Fibroblast of lung (primary cell): ENCODE measurements at places on chromosomes 5 and 9. TPM values are rescaled to one million over a fixed set of nuclear protein-coding genes. Genes with fewer than 3 reads are reported as not detected.

CLIC3 gene
- total RNA-seq = 1.3 and 3.5 TPM in 2 replicates

TMEM38B gene
- total RNA-seq = 18.0 and 21.3 TPM in 2 replicates

DHFR gene
- 4.4 and 9.7 TPM in 2 replicates for total RNA-seq

ISL1 gene
- not detected in 2 replicates for total RNA-seq

CYSTM1 gene
- total RNA-seq = 18.7 and 24.3 TPM in 2 replicates

AQP7 gene
- 0.26 and 0.83 TPM in 2 replicates for total RNA-seq

CER1 gene
- not detected in 2 replicates for total RNA-seq

PTGR1 gene
- 74.2 and 126 TPM in 2 replicates for total RNA-seq

SEMA4D gene
- 2.6 TPM in 2 replicates for total RNA-seq

CTSV gene
- under 0.01 and 0.66 TPM in 2 replicates for total RNA-seq

HSPB3 gene
- total RNA-seq = 0.77 and 21.1 TPM in 2 replicates

RGS7BP gene
- total RNA-seq = under 0.01 and 0.51 TPM in 2 replicates

- no peak for DNase-seq
These were observed 136.5 kb downstream of the SNX18 start for GRCh38 chr5:54653956-54654614.

DNA sequence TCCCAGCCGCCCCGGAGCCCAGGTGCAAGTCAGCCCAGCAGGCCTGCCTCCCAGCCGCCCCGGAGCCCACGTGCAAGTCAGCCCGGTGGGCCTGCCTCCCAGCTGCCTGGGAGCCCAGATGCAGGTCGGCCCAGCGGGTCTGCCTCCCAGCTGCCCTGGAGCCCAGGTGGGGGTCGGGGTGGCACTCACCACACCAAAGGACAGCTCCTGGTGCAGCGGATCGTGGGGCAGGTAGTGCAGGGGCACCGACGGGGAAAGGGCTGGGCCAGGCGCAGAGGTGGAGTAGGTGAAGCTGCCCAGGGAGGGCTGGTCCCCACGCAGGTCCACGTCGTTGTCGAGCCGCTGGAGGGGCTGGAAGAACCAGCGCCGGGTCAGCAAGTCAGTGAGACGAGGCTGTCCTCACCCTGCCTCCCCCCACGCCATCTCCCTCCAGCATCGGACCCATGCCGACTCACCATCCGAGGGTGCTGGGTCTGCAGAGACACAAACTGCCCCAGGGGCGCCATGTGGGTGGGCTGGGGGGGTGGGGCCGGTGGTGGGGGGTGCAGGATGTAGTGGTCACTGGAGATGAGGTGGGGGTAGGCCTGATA is 6.7 kb downstream of the RNF44 start:
- DNase-seq = no peak

DNA sequence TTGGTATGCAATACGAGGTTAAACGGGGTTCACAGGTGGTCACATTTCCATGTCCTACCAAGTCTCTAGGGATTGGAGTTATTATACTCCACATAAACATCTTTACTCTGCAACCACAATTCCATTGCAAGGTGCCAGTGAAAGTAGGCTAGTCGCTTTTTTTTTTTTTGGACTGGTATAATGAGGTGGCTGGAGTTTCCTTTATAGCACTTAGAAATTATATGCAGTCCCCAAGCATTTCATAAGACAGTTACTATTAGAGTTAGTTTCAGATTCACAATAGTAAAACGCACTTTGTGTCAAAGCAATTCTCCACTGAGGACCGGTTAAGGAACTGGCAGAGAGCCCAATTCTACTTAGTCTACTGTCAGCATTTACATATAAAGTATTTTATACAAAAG is 1.4 kb downstream of the MEF2C start:
- DNase-seq = no peak

- no peak for DNase-seq
These were observed 14.3 kb upstream of the JADE2 start for GRCh38 chr5:134510970-134511795.

- DNase-seq = no peak
These were observed 74.3 kb upstream of the PTGER4 start for GRCh38 chr5:40605295-40605958.

GRCh38 chr9:89969156-89969675 is 364.4 kb downstream of the GADD45G start:
- DNase-seq = no peak

DNA sequence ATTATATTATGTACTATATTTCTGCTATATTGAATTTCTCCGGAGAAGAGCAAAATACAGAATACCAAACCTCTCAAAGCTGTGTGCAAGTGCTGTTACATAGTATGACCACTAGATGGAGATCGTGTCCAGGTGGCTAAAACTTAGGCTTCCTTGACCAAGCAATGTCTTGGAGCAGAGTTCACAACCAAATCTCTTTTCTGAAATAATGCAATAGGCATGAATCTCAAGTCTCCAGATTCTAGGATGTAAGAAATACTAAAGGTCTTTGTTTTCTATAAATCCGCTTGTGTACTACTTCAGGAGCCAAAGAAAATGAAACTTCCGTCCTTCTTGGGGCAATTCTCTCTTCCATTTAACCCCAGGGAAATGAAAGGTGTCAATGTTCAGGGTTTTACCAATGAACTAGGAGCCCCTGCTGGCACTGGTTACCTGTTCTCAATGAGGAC is 181.5 kb upstream of the RAI14 start:
- peak; percentile 42 for DNase-seq

DNA sequence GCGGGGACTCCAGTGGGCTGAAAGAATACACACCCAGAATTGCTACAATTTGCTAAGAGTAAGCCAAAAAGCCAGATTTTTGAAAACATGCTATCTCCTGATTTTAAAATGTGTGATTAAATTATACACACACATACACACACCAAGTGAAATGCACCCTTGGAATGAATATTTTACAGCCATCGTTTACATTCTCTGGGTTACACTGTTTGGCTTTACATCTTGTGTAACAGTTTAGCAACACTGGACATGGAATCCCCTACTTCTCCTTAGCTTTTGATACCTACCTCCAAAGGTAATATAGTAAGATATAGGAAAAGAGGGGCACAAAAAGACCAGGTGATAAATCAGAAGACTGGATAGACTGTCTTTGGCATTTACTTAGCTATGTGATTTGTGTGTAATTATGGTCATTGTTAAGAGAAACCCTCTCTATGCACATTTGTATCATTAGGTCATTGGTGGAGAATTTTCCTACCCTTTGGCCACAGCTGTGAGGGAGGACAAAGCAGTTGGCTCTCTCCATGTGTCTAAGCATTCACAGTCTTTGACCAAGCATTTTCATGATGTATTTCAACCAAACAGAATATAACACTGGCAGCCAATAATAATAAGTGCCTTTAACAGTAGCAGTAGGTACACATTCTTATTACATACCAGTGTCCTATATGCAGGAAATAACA is 7.6 kb downstream of the SVEP1 start:
- peak; percentile 33 for DNase-seq

DNA sequence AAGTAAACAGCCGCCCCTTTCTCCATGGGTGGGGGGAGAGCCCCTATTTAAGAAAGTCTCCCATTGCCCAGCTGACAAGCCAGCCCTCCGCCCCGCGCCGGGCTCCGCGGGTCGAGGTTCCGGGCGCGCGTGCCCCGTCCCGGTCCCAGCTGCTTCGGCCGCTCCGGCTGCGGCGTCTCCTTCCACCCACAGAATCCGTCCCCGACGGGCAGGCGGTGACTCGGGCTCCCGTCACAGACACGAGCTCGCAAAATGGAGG is 223 bp downstream of the NR3C1 start:
- no peak for DNase-seq

DNA sequence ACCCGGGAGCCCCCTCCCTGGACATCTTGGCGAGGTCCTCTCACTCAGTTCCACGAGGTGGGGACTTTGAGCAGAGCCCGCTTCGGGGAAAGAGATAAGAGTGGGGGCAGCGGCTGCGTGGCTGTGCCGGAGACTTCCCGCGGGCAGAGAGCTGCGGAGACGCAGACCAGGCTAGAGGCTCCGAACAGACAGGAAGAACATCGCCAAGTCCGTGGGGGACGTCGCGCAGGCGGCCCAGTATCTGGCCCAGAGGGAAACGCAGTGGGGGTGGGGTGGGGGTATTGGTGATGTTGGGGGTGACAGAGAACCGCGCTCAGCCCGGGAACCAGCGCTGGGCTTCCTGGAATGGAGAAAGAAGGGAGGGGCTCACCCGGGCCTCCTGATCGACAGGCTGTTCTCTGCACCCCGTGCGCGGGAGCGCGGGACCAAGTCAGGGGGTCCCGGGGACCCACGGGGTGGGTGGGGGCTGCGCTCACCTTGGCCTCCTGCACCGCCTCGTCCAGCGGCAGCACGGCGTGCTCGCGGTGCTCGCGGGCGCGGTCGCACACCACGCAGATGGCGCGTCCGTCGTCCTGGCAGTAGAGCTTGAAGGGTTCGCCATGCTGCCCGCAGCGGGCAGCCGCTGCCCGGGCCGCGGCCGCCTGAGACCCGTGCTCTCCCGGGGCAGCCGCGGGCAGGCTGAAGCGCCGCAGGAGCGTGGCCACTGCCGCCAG is 727 bp downstream of the TRIM7 start:
- no peak for DNase-seq

- DNase-seq = peak; percentile 38
These were observed 39.4 kb downstream of the CTNNAL1 start for GRCh38 chr9:108973895-108974294.

DNA sequence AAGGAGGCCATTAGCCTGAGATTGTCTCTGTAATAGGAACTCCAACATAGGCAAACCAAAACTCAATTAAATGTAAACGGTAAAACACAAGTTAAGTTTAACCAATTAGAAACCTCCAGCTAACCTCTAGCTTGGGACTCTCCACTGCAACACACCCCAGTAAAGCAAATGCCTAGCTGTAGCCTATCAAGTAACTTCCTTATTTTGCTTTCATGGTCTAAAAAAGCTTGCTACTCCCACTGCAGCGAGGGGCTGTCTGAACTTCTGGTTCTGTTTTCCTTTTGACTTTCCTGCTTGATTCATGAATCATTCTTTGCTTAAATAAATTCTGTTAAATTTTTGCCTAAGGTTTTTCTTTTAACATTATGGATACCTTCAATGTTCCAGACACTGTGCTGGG is 24.4 kb upstream of the C5orf46 start:
- DNase-seq = no peak

DNA sequence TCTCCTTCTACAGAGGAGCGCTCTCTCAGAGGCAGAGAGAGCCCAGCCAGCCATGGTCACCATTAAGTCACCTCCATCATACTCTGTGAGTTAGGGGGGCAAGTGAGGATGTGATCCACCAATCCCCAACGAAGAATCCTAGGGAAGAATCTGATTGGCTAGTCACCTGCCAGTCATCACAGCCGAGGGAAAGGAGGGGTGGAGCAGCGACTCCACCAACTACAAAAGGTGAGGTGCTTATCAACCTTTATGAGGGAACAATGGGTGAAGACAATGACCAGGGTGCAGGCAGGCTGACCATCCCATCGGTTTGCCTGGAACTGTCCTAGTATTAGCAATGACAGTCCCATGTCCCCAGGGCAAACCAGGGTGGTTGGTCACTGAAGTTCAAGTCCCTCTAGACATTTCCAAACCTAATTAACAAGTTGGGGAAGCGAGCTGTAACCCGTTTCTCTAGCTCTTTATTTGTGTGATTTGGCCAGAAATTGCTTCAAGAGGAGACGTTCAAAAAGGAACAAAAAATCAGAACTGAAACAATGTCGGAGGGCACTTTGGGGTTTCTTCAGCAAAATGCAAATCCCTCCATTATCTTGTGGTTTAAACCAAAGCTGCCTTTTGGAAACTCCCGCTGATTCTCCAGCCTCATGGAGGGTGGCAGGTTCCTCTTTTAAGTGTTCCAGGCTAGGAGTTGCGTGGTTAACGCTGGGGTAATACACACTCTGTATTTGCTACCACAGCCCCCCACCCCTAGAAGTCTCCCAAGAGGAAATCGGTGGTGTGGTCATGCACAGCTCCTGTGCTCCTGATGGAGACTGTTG is 18.8 kb upstream of the FCN1 start:
- no peak for DNase-seq

DNA sequence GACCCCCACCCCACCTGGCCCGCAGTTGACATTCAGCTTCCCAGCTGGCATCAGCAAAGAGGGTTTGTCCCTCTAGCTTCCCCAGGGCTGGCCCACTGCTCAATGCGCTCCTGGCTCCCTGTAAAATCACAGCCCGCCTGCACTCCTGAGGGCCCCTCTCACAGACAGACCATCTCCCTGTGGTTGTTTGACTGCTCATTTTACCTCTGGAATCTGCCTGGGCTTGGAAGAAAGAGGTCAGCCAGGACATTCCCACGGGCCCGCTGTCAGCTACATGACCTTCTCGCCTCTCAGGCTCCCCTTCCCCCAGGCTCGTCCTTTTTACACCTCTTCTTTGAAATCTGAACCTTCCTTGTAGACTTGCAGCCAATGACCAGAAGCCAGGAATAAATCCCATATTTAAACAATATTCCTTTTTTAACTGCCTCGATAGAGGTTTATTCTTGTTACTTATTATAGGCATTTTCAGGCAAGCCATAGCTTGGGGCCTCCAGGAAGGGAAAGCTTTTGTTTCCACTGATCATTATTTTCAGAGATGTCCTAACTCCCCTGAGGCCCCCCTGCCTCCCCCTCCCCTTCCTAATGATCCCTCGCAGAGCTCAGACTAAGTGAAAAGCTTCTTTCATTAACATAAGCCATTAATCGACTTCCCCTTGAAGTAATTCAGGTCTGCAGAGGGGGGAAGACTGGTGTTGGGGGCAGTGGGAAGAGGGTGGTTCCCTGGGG is 76.3 kb upstream of the IQGAP2 start:
- DNase-seq = no peak

DNA sequence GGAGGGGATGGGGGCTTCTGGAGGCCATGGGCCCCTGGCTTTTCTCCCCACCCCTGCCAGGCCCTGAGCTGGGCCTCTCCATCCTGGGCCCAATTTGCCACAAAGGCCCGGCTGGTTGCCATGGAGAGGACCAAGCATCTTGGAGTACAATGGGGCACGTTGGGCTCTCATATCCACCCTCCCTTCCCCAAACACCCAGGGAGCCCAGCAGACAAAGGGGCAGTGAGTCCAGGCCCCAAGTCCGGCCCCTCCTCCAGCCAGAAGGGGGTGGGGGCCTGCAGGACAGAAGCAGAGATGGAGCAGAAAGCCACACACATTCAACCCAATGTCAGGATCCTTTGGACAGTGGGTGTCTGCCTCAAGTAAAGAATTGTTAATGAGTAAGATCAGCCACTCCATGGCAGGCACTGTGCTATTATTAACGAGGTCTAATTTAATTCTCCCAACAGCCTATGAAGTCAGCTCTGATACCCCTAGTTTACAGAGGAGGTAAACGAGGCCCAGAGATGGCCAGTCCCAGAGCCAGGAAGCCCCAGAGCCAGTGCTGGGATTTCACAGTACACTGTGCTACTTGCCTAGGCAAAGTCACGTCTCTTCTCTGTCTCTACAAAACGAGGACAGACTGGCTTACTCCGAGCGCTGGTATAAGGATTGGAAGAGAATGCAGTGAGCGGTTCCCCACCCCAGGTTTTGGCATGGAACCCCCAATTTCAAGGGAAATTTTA is 2.3 kb downstream of the CRB2 start:
- DNase-seq = no peak

- DNase-seq = peak; percentile 6
These were observed 345.7 kb downstream of the SPATA31D1 start for GRCh38 chr9:82334286-82334685.

- DNase-seq = no peak
These were observed 85.1 kb downstream of the GIN1 start for GRCh38 chr5:103034662-103035392.

- DNase-seq = no peak
These were observed 70.3 kb downstream of the DAB2IP start for GRCh38 chr9:121721770-121722169.
